NCI-H345 (cell line): ENCODE measurements at places on chromosomes 12 and 14.

DNA sequence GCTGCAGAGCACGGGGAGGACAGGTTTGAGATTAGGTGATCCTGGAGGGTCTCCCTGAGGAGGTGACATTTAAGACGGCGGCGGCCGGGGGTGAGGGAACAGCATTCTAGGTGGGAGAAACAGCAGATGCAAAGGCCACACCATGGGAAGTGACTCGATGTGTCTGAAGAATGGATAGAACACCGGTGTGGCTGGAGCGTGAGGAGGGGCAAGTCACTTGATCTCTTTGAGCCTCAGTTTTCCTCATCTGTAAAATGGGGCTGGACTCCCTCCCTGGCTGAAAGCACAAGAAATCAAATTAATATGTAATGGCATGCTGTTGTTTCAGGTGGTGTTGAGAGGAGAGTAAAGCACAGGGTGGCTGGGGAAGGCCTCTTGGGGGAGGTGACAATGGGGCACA, 10.0 kb upstream of the NCOR2 start:
- DNase-seq, result no peak

GRCh38 chr12:53624458-53624857, 1.7 kb downstream of the ATF7 start:
- no peak for DNase-seq

DNA sequence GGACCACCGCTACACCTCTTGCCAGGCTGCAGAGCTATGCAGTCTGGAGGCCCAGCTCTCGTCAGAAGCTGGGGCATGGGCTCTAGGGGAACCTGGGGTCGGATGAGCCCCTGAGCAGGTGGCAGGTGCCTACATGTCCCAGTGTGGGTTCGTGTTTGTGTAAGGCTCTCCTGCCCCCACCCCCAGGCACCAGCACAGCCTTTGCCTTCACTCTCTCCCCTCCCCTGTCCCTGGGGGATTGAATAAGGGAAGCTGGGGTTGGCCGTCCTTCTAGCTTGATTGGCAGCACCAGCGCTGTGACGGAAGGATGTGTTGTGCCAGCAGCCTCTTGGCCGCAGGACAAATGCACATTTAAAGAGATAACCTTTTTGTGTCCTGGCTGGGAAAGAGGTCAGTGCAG, 34.8 kb upstream of the TSPAN9 start:
- DNase-seq, result peak; percentile 57

DNA sequence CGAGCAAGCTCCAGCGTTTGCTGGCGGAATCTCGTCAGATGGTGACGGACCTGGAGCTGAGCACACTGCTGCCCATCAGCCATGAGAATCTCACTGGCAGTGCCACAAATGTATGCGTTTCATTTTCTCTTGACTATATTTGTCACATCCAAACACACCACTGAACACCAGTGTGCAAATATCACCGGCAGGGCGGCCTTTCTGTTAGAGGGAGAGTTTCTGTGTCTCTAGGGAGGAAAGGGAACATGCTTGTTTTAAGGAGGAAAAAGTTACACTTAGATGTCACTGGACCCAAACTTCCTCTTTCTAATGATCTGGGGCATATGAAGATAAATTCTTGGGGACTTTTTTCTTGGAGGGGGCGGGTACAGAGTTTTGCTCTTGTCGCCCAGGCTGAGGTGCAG, 21.9 kb upstream of the HIP1R start:
- DNase-seq, result no peak

DNA sequence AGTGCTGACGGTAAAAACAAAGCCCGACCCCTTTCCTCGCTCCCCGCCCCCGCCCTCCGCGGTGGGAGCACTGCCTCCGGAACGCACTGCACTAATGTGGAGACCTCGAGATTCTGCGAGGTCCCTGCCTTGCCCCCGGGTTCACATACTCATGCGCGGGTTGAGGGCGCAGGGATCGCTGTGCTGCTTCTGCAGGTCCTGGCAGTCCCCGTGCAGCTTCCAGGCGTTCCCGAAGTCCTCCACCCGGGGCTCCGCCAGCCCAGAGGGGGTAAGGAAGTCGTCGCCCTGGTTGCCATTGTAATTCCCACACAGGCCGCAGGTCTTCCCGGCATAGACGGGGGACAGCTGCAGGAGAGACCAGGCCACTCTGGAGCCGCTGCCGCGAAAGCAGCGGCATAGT, 66.8 kb downstream of the VWF start:
- no peak for DNase-seq

- no peak for DNase-seq
These were observed 1.1 kb upstream of the SOAT2 start for GRCh38 chr12:53101931-53102781.

GRCh38 chr12:133129368-133130037, 571 bp downstream of the ZNF891 start:
- DNase-seq, result no peak

DNA sequence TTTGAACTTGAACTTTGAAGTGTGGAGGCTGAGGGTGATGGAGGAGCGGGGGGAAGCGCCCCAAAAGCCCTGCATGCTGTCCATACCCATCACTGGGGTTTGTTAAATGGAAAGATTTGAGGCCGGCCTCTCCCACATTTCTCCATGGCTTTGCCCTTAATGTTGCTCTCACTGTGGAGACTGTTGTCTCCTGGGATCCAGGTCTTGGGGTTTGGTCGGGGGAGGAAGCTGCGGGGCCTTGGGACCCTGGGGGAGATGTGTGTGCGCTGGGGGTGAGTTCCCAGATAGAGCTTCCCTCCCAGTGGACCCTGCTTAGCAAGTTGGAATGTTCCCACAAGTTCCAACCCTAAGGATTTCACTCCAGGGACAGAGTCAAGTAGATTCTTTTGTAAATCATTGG, 28.0 kb upstream of the LRTM2 start:
- DNase-seq, result no peak

GRCh38 chr12:10386857-10387256, 3.0 kb downstream of the KLRK1 start:
- DNase-seq, result no peak

- no peak for DNase-seq
These were observed 836 bp downstream of the AAAS start for GRCh38 chr12:53320352-53321195.

- DNase-seq, result peak; percentile 69
These were observed 89.2 kb downstream of the CFAP54 start for GRCh38 chr12:96578526-96579125.

DNA sequence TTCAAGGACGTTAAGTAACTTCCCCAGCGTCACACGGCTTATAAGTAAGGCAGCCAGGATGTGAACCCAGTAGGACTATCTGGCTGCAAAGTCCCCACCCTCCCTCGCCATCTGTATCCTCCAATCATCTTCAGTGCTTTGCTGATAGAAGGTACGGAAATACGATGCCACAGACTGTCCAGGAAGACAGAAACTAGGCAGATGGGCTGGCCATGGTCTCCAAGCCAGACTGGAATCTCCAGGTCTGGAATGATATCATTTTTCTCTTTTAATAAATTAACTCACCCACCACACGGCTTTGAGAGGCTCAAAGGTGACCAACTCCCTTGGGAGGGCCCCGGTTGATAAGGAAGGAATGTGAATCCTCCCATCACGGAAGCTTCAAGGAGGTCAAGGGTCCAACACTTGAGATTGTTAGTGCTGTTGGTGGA, 16.3 kb upstream of the BDKRB1 start:
- no peak for DNase-seq

DNA sequence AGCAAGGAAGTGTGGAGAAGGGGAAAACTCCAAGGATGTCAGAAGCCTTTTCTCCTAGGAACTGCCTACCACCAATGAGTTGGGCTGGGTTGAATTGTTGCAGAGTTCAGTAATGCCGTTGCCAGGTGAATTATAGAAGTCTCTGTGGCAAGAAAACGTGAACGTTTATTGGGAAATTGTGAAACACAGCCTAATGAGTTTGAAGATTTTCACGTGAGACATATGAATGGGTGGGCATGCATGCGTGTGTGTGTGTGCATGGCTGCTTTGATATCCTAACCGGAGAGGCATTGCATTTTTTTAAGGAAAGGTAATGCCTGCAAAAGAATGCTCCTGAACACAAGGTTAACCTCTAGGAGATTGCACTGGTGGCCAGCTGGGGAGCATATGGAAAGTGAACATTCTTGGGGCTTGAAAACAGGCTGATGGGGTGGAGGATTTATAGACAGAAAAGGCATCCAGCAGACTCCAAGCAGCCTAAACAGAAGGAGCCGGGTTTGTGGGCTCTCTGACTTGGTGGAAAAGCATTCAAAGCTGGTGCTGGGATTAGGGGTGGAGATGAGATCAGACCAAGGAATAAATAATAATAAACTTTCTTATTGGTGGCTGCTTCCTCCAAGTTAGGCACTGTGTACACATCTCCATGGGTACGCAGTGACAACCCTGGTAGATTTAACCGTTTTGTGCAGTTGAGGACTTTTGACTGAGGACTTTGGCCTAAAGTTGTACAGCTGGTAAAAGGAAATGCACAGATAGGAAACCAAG, 67.8 kb downstream of the NTF3 start:
- no peak for DNase-seq

- DNase-seq, result no peak
These were observed 292.6 kb upstream of the CAND1 start for GRCh38 chr12:66976526-66976925.

DNA sequence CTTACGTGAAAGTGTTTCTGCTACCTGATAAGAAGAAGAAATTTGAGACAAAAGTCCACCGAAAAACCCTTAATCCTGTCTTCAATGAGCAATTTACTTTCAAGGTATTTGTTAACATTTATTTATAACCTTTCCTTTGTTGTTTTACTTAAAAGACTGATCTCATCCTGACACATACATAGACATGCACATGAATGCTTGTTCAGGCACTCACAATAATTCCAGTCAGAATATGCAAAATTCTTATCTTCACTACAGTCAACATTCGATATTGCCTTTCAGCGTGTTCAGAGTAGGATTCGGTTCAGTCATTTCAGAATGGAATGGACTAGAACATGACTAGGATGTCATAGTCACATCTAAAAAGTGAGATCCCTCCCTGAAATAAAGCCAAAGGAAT, 394.6 kb downstream of the PAWR start:
- DNase-seq, result no peak

GRCh38 chr12:109458771-109459208, 18.3 kb downstream of the KCTD10 start:
- DNase-seq, result no peak
